Activated CD4-positive, alpha-beta T cell treated with anti-CD3 and anti-CD28 coated beads for 4 hours (primary cell): ENCODE measurements at places on chromosomes 3 and 15.

DNA sequence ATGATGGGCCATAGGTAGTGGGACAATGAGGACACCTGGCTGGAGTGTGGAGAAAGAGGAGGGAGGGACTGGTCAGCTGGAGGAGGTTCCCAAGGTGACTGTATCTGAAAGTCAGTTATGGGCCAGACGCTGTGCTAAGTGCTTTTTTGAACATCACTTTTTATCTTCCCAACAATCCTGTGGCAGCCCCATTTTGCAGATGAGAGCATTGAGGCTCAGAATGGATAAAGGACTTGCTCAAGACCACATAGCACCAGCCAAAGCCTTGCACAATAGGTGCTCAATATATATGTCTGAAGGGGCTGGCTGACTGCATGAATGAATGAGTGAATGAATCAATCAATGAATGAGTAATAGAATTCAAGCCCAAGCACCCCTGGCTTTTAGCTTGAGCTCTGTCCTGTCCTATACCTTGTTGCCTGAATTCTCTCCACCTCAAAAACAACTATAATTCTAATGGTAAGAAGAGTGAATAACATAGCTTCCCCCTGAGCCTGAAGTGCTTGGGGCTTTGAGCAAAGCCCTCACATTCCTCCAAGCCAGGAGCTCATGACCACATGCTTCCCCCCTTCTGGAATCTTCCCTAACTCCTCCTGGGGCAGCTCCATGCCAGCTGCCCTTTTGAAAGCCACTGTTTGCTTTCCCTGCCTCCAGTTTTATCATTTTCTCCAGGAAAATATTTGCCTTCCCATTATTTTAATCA is 150.9 kb downstream of the RPLP1 start:
- no peak for DNase-seq

DNA sequence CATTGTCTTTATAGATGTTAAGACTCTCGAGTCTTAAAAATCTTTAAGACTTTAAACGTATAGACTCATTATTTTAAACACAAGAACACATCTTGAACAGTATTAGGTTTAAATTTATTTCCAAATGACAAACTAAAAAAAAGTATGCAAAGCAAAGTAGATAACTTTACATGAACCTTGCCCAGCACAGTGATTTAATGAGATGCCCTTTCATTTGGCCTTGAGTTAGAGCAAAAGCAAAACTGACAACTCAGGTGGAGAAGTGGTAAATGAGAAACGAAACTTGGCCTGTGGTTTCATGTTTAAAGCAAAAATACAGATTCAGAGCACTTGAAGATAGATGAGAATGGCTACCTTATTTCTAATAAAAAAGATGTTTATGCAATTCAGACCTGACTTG is 8.6 kb downstream of the GPR15 start:
- DNase-seq, result no peak

GRCh38 chr3:58386626-58387365 is 46.8 kb downstream of the PDHB start:
- no peak for DNase-seq

- no peak for DNase-seq
These were observed 289.1 kb downstream of the ADAMTSL3 start for GRCh38 chr15:83943043-83943442.

GRCh38 chr15:91870876-91871537 is 17.5 kb downstream of the SLCO3A1 start:
- no peak for DNase-seq

DNA sequence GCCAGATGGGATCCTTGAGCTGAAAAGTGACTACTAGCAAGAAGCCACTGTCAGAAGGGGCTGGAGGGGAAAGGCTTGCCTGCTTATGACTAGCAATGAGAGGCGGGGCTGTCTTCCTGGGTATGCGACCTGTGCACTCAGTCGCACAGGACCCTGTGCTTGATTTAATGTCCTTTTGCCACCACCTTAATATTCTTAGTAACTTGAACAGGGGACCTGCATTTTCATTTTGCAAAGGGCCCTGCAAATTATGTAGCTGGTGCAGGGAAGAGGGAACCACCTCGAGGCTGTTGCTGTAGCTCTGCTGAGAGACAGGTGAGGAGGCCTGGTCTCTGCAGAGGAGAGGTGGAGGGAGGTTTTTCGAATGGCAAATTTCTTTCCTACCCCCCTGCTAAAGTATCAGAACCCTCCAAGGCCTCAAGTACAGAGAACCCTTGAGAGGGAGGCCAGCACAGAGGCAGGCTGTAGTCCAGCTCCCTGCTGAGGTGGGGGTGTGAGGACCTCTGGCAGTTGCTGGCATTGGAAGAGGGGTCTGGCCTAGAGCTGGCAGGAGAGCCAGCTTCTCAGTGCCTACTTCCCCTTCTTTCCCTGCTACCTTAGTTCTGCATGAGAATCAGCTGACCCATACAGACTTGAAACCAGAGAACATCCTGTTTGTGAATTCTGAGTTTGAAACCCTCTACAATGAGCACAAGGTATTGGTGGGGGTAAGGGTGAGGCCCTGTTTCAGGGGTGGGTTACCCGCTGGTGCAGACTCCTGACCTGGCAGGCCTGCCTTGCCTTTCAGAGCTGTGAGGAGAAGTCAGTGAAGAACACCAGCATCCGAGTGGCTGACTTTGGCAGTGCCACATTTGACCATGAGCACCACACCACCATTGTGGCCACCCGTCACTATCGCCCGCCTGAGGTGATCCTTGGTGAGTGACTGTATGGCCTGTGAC is 11.4 kb downstream of the CLK3 start:
- DNase-seq, result no peak

DNA sequence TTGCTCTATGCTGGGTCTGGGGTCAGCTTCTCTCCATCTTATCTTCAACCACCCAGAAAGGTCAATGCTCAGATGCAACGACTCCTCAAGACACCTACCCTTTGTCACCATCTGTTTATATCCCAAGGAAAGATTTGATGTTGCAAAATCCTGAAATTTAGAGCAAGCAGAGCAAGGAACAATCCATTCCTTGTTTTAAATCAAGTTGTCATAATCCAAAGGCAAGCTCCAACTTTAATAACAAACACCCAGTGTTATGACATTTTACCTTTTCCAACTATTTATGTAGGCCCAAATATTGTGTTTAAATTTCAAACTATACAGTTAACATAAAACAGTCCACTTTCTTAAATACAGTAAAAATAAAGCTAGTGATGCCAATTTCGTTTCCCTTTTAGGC is 116.5 kb upstream of the LRIG1 start:
- DNase-seq, result no peak

GRCh38 chr15:60392986-60393790 is 4.6 kb downstream of the ANXA2 start:
- no peak for DNase-seq

DNA sequence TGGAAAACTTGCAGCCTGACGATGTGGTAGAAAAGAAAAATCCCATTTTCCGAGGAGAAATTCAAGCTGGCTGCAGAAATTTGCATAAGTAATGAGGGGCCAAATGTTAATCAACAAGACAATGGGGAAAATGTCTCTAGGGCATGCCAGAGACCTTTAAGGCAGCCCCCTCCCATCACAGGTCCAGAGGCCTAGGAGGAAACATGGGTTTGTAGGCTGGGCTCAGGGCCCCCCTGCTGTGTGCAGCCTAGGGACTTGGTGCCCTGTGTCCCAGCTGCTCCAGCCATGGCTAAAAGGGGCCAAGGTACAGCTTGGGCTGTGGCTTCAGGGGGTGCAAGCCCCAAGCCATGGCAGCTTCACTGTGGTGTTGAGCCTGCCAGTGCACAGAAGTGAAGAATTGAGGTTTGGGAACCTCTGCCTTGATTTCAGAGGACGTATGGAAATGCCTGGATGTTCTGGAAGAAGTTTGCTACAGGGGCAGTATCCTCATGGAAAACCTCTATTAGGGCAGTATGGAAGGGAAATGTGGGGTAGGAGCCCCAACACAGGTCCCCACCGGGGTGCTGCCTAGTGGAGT is 75.9 kb upstream of the CADPS start:
- DNase-seq, result no peak

- no peak for DNase-seq
These were observed 3.9 kb downstream of the NUP210 start for GRCh38 chr3:13415997-13416793.

DNA sequence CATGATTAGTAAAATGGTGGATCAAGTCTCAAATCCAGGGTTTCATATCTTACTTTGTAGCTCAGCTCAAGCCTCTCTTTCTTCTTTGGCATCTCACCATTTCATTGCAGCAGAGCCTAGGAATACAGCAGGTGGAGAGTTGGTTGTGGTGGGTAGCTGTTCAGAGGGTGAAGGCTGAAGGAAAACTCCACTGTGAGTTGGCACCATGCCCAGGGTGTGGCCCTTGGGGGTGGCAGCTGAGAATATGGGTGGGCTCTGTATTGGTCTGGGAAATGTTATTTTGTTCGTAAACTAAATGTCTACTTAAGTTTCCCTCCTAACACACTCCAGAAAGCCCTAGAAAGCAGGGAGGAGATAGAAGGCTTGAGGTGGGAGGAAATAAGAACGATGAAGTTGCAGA is 1.7 kb upstream of the MAP1A start:
- no peak for DNase-seq

GRCh38 chr3:182837855-182838454 is 44.7 kb downstream of the ATP11B start:
- DNase-seq, result no peak

- DNase-seq, result no peak
These were observed 499.3 kb upstream of the ARRDC4 start for GRCh38 chr15:97461226-97461625.

- DNase-seq, result peak; percentile 64
These were observed 16.1 kb downstream of the ZNF80 start for GRCh38 chr3:114221165-114221880.

DNA sequence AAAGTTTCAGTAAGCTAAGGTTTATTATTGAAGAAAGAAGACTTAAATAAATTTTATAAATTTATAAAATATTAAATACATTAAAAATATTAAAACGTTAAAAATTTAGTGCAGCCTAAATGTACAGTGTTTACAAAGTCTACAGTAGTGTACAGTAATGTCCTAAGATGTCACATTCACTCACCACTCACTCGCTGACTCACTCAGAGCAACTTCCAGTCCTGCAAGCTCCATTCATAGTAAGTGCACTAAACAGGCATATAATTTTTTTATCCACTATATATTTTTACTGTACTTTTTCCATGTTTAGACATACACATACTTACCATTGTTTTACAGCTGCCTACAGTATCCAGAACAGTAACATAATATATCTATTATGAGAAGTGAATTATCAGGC is 51.5 kb downstream of the TJP1 start:
- DNase-seq, result no peak

GRCh38 chr3:50268703-50269451 is at the start of gene SEMA3B:
Gene SEMA3B (plus strand): TSS chr3:50269147. CDS start chr3:50269241, 94 bp downstream.
- no peak for DNase-seq

DNA sequence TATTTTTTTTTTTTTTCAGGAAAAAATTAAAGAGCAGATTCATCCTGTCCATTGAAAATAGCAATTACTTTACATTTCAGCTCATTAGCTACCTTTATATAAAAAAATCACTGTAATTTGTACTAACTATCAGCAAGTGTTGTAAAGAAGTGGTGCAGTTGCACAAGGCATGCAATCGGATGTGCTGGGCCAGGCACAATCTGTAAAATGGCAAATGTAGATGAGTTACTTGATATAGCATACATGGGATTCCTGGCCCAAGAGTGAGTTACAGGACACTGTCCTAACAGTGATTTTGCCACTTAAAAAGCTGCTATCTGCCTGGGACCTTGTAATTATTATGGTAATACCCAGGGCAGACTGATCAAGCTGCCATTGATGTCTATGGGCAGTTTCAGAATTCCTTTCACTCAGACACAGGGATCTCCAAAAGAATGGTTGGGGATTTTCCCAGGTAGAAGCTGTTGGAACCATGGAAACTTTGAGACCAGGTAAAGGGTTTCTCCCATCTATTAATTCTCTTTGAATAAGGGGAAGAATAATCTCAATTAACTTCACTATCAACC is 182.2 kb upstream of the ICE2 start:
- DNase-seq, result no peak

- DNase-seq, result no peak
These were observed 41.5 kb downstream of the HRH1 start for GRCh38 chr3:11195721-11196332.

GRCh38 chr3:105385819-105386508 is 19.3 kb downstream of the ALCAM start:
- no peak for DNase-seq

DNA sequence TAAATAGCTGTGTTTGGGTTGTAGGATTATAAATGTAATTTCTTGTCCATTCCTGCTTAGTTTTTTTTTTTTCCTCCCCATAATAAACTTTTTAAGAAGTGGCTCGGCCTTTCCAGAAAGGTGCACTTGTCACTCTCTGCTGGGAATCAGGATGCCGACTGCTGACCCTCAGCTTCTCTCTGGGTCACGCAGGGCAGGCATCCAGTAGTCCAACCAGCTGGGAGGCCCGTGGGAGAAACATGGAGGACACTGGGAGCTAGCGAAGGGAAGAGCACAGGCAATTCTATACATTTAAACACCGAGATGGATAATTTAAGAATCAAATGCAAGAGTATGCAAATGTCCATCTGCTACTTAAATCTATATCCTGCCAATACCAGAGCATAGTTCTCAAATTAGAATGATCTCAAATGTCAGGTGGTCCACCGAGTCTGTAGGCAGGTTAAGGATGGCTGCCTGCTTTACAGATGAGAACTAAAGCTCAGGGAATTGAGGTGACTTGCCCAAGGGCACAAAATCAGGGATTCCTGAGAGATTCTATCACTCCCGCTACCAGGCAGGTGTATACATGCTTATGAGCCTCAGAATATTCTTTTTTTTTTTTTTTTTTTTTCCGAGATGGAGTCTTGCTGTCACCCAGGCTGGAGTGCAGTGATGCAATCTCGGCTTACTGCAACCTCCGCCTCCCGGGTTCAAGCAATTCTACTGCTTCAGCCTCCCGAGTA is 64.5 kb downstream of the DAPK2 start:
- no peak for DNase-seq

DNA sequence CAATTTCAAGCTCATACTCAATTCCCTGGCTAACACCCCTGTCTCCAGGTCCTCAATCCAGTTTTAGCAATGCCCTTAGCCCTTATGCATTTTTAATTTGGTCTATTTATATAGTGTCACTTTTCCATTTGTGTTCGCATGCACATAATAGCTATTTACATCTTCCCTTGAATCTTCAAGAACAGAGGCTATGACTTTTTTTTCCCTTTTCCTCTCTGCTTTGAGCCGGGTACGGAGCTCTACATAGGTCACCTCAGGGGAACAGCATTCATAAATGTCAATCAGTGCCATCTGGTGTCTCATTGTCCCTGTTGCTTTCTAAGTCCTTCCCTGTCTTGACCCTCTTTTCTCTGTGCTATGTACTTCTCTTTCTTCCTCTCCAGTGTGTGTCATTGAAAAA is 26.5 kb upstream of the ACTC1 start:
- no peak for DNase-seq

- DNase-seq, result no peak
These were observed 65.2 kb downstream of the PGPEP1L start for GRCh38 chr15:98942431-98942830.

DNA sequence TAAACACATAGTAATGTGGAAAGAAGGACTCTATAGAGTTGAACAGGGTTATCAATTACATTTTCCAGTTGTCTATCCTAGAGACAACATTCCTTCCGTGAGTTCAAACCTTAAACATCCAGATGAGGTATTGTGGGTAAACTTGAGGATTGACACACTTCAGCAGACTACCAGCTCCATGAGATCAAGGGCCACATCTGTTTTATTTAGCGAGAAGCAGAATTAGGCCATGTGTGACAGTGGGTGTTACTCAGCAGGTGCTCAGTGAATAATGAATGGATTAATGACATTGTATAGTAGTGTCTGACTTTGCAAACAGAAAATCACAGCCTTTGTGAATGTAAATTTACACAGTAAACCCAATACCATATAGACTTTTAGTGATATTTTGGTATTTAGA is 941.1 kb upstream of the CFAP20DC start:
- DNase-seq, result no peak

- DNase-seq, result no peak
These were observed 675.5 kb downstream of the FHIT start for GRCh38 chr3:60575718-60576272.
